ENCODE measurements at places on chromosomes 12 and 14.

- DNase-seq = no peak
These were observed 1.9 kb downstream of the CCDC177 start for GRCh38 chr14:69572841-69573135.

DNA sequence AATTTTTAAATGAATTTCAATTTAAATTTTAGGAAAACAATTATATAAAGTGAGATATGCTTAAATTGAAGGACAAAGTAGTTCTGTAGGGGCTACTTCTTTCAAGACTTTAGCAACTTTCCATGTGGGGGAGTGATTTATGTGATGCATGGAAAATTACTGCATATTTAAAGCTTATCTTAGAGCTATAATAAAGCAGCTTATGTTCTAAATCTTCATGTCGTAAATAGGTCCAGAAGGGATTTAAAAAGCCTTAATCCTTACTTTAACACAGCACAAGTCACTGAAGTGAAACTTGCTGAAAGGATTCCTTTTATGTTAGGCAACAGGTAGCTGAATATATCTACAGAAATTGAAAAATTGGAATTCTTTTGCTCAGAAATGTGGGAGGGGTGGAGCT is 340.4 kb downstream of the NAV3 start:
- no peak for DNase-seq

DNA sequence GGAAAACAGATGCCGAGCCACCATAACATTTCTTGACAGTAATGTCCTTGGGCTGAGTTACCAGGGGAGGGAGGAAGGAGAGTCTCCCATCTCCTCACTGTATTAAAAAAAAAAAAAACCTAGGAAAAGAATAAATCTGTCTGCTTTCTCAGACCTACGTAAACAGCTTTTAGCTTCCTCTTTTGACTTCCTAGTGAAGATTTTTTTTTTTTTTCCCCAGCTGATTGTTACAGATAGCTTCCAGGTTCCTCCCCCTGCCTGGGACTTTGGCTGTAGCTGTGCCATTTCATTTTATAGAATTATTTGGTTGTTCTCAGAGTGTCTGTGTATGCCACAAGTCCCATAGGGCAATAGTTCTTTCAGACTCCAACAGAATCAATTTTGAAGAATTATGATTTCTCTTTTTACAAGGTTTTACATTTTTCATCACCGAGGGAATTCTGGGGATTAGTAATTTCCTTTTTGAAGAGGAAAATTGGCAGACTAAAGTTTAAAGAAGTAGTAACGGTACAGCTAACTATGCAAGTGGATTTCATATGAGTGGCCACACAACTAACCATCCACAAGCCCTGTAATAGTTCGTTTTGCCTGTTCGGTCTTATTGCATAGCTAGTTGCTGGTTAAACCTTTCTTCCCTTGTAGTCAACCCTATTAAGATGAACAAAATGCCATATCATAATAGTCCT is 23.1 kb upstream of the GNS start:
- DNase-seq = no peak

DNA sequence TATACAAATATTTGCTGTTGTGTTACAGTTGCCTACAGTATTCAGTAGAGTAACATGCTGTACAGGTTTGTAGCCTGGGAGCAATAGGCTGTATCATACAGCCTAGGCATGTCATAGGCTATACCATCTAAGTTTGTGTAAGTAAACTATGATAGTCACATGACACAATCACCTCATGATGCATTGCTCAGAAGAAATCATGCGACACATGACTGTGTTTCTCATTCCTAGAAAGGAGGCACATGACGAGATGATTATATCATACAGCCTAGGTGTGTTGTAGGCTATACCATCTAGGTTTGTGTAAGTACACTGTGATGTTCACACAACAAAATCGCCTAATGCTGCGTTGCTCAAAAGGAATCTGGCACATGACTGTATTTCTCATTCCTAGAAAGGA is 31.9 kb downstream of the NOPCHAP1 start:
- DNase-seq = no peak

DNA sequence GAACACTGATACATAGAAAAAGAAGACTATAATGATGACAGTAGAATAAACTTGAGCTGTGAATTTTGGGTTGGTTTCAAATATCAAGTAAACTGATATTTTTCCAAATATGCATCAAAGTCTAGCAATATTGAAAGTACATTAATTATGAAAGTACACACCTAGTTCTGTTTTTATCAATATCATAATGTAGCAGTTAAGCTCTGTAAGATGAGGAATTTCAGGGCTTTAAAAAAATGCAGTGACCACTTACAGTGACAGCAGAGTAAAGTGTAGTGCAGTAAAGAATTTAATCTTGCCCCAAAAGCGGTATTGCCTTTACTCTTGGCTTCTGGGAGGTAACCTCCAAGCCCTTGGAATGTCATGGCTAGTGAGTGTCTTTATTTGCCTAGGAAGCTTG is 102.9 kb upstream of the ABCD2 start:
- no peak for DNase-seq

GRCh38 chr12:92539110-92539749 is 163.6 kb upstream of the PLEKHG7 start:
- no peak for DNase-seq

Measured in stimulated activated CD4-positive, alpha-beta T cell treated with anti-CD3 and anti-CD28 coated beads, TNF-alpha, amount 100 ng/mL, for 4 hours (primary cell).